ENCODE measurements at places on chromosomes 12 and 14.

DNA sequence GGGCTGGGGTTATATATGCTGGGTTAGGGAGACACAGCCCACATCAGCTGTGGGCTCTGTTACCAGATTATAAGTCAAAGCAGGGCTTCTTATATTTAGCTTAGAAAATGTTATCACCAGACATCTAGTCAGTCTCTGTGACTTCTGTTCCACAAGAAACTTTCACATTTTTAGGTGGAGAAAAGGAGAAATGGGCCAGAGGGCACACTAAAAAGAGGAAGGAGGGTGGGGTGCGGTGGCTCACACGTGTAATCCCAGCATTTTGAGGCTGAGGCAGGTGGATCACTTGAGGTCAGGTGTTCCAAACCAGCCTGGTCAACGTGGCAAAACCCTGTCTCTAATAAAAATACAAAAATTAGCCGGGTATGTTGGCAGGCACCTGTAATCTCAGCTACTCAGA, 28.0 kb upstream of the SLC38A1 start:
- DNase-seq: no peak

GRCh38 chr12:110845339-110845682, 1.5 kb upstream of the CCDC63 start:
- DNase-seq: no peak

GRCh38 chr14:31001339-31001658, 24.1 kb upstream of the AP4S1 start:
- no peak for DNase-seq

GRCh38 chr12:62783881-62784280, 151.1 kb downstream of the PPM1H start:
- DNase-seq: no peak

DNA sequence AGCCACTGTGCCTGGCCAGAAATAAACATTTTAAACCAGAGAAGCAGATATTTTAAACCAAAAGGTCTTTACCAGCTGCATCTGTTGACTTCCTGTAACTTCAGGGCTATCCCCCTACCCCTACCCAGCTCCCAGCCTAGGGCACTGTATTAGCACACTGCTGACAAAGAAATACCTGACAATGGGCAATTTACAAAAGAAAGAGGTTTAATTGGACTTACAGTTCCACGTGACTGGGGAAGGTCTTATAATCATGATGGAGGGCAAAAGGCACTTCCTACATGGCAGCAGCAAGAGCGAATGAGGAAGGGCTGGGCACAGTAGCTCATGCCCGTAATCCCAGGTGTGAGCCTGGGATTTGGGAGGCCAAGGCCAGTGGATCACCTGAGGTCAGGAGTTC, 26.0 kb downstream of the GEMIN2 start:
- no peak for DNase-seq

DNA sequence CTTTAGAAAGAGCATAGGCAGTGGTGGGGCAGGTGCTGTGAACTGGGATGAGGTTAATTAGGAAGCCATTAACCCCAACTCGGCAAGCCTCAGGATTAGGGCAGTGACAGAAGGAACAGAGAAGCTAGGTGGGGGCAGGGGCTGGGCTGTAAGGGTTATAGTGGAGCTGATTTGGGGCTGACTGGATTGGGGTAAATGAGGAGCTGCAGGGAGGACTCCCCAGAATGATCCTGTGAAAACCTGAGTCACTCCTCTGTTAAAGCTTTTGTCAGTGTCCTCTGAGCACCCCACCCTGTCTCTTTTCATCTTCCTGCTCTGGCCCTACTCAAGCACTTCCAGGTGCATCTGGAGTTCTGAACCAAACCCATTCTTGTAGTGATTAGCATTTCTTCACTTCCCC, 4.4 kb downstream of the KLC1 start:
- DNase-seq: no peak

DNA sequence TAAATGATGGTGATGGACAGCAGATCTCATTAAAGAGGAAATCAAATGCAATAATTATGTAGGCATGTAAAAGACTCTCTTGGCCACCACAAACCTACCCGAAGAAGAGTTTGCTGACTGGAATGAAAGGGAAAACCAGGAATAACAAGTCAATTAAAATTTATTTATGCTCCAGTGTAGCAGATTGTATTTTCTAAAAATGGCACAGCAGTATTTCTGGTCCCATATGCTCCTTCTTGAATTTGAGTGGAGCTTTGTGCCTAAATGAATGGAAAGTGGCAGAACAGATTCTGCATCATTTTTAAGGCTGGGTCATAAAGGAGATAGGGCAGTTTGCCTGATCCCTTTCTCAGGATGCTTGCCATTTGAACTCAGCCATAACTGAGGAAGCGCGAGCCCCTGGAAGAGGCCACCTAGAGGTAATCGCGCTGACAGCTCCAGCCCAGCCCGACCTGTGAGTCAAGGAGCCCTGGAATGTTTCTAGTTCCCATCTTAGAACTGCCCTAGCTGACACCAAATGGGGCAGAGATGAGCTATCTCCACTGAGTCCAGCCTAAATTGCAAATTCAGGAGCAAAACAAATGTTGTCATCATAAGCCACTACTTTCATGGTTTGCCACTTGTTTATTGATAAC, 229.2 kb upstream of the TMTC1 start:
- no peak for DNase-seq

- no peak for DNase-seq
Observed at GRCh38 chr14:75482366-75482765, 39.9 kb upstream of the BATF start.

- no peak for DNase-seq
Observed at GRCh38 chr12:107277855-107278254, 184.5 kb upstream of the CRY1 start.

- no peak for DNase-seq
Observed at GRCh38 chr12:45354399-45354798, 138.5 kb downstream of the ANO6 start.

GRCh38 chr12:105485321-105485910, 154.9 kb downstream of the C12orf75 start:
- DNase-seq: no peak
